ENCODE measurements at places on chromosomes 7 and 10. TPM values are rescaled to one million over a fixed set of nuclear protein-coding genes. Genes with fewer than 3 reads are reported as not detected.

The WNT16 gene
- total RNA-seq = 2.0 TPM

The HECW1 gene
- total RNA-seq = 15.3 TPM

The PPIA gene
- total RNA-seq = 5,111 TPM

The FOXI2 gene
- total RNA-seq = not detected

The CXCL12 gene
- 0.25 TPM for total RNA-seq

The TMEM176B gene
- not detected for total RNA-seq

The UPK3B gene
- total RNA-seq = 19.9 TPM

The CCNJ gene
- 6.1 TPM for total RNA-seq

All from A549 treated with AZD2906 at 1 μM for 4 hours (cell line).